ENCODE measurements at places on chromosomes 11 and 22.

DNA sequence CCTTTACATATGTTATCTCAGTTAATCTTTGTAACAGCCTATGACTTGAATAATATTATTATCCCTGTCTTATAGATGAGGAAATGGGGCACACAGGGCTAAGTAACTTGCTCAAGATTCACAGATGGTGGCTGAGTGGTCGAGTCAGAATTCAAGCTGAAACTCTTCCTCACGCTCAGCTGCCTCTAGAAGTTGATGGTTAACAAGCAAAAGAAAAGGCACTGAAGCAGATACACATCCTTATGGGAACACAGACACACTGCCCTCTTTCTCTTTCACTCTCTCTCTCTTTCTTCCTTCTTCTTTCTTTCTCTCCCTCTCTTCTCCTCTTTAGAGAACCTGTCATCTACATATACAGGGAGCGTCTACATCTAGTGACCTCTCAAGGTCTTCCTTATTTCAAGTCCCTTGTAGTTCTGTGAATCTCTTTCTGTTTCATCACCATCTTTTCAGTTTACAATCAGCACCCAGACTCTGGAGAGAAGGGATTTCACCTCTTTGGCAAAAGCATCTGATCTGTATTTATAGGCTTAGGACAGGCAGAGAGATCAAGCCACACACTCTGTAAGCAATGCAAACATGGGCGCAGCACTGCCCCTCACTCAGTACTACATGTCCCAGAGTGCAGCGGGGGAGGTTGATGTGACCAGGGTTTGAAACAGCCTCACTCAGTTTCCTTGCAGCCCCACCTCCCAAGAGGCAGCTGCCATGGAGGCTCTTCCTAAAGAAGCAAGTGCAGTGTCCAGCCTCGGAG, 75.7 kb downstream of the GRAMD1B start:
- DNase-seq = no peak

GRCh38 chr11:62719302-62719978, 7.8 kb downstream of the HNRNPUL2 start:
- DNase-seq = no peak

DNA sequence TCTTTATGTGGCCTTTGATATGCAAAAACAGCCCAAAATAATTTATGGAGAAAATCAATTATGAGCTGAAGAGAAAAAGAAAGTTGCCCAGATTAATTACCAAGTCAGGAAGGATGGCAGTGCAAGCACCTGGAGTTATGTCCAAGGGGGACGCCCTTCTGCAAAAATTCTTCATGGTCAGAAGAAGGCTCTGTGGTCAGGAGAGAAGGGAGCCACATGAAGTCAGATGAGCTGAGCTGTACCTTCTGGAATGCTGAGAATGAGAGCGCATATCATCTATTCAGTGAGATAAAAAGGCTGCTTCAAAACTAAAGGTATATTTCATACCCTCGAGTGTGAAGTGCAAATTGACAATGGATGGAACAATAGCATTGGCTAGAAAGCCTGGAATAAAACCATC, 607.4 kb downstream of the NTM start:
- no peak for DNase-seq

DNA sequence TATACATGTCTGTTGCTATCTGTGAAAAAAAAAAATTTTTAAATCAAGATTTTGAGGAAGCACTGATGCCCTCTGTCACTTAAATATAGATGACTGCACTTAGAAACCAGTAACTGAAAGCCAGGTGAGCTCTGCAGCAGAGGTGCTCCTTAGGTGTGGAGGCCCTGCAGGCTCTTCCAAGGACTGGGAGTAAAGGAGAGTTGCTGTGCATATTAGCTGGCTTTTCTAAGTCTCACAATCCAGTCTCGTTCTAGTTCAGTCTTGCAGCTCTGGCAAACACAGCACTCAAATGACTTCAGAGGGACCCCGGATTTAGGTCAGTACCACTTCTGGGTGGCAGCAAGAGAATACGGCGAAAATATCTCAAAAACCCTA, 61.0 kb downstream of the LARGE2 start:
- DNase-seq = no peak

- DNase-seq = no peak
Measured at GRCh38 chr11:59198726-59199125, 14.0 kb downstream of the MPEG1 start.

DNA sequence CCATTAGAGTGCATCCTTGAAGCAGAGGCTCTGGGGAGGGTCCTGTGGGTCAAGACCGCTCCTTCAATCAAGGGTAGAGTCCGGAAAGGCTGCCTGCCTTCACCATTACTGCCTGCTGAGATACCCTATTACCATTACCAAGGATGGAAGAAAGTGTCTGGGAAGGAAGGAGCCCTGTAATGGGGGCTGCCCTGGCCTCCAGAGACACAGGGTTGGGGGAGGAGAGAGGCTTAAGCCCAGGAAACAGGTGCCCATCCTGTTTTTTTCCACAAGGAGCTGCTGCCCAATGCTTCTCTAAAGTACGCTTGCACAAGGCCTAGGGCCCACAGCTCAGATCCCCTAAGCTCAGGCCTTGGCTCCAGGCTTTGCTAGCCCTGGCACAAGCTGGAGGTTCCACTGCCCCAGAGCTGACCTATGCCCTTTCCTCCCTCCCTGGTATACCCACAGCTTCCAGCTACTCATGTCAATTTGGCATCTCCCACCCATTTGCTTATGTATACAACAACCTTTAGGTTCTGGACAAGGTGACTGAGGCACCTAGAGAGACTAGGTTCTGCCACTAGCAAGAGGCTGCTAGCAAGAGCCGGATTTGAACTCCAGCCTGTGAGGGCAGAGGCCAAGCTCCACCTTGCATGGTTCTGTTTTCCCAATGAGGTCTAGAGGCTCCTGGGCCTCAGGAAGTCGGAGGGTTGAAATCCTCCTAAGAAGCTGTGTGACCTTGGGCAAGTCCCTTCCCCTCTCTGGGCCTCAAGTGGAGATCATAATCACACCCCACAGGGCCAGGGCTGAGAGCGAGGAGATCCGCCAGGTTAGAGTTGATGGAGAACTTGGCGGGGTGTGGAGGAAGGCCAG, 1.5 kb upstream of the PLCB3 start:
- DNase-seq = no peak

- DNase-seq = no peak
Measured at GRCh38 chr22:39956932-39957664, 3.1 kb upstream of the TMA7B start.

Measured in stimulated activated CD8-positive, alpha-beta memory T cell treated with anti-CD3 and anti-CD28 coated beads, Interleukin-15, amount 100 ng/mL, for 4 hours (primary cell).